ENCODE measurements at places on chromosomes 12 and 14.

DNA sequence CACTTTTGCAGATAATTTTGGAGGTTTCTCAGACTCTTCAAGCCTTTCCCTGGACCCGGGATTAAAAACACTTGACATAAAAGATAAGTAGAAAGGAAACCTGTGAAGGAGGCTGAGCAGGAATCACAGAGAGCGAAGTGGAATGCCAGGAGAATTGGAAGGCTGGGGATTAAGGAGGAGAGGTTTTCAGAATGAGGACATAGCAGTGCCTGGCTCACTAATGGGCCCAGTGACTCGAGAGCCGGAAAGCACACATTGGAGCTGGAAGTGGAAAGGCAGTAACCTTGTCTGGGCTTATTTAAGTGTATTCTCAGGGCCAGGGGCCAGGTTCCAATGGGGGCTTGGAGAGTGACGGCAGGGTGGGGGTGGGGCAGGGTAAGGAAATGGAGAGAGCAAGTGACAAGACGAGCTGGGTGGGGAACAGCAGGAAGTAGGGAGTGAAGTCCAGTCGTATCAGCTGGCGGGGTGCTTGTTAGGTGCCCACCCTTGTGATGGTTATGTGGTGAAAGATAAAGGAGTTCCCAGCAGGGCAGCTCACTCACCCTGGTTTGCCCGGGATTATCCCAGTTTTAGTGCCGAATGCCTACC, 13.1 kb downstream of the EVL start:
- no peak for DNase-seq

GRCh38 chr12:66514581-66514980, 164.3 kb downstream of the GRIP1 start:
- DNase-seq: no peak

GRCh38 chr14:64641760-64642159, 62.5 kb upstream of the PLEKHG3 start:
- no peak for DNase-seq

DNA sequence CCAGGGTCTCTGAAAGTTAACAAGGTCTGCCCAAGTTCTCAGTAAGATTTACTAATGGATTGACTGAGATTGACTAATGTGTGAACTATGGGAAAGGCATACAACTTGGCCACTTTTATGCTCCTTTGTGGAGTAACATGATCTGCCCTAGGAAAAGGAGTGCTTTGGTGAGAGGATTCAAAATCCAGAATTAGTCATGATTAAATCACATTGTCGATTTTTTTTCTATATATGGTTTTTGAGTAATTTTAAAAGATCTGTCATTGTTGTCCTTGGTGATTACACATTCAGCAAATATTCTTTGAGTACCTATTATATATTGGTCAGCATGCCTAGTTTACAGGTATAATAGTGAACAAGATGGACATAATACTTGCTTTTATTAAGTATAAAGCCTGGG, 147.7 kb upstream of the SYT10 start:
- no peak for DNase-seq
